ENCODE measurements at places on chromosomes 11 and 22.

- DNase-seq: no peak
Measured at GRCh38 chr11:81278991-81279390, 1454.7 kb downstream of the FAM181B start.

DNA sequence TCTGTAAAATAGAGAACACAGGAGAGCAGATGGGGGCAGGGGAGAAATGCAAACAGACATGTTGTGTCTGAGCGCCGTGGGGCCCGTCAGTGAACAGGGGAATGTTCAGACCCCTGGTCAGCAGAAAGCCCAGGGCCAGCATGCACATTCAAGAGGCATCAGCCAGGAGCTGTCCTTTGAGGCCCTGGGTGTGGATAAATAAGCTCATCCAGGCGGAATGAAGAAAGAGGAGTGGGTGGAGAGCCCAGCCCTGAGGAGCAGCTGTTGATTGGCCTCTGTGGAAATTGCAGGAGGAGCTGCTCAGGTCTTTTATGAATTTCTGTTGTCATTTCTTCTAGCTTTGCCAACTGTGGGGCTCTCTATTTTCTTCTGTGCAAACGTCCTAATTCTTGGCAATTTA, 49.7 kb upstream of the CECR2 start:
- no peak for DNase-seq

GRCh38 chr11:72514331-72514730, 80.0 kb upstream of the CLPB start:
- DNase-seq: no peak

DNA sequence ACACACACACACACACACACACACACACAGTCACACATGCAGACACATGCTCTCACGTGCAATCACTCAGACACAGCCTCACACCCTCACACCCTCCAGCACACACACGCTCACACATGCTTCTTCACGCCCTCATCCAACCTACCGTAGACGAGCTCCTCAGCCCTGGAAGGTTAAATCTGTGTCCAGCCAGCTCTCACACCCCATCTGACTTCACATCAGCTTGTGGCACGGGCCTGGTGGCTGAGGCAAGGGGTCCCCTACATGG, 1.3 kb upstream of the SCUBE1 start:
- no peak for DNase-seq

DNA sequence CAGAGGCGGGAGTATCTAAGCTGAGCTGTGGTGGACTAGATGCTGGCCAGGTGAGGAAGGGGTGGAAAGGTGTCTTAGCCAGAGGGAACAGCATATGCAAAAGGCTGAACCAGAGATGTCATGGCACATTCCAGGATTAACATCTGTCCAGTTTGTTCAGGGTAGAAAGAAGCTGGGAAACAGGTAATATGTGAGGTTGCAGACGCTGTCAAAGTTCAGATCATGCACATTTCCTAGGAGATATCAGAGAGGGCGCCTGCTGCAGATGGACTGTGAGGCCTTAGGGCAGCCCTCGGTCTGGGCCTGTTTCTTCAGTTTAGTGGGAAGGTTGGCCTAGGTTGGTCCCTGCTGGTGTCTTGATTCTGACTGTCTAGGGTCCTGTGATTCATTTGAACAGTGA, 97.7 kb upstream of the CRYBB3 start:
- DNase-seq: no peak

GRCh38 chr11:57378186-57378585, 2.8 kb downstream of the PRG3 start:
- no peak for DNase-seq

GRCh38 chr11:102456381-102456780, 3.8 kb upstream of the TMEM123 start:
- DNase-seq: no peak

DNA sequence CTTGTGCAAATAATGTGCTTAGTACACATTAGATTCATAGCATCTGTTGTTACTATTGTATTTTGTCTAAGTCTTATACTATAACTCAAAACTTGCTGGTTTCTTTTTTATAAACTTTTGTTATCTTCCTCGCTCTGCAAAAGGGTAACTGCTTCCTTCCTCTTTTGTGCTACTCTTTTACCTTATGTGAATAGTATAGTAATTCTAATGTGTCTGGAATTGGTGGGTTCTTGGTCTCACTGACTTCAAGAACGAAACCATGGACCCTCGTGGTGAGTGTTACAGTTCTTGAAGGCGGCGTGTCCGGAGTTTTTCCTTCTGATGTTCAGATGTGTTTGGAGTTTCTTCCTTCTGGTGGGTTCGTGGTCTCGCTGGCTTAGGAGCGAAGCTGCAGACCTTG, 563.1 kb upstream of the LUZP2 start:
- DNase-seq: no peak

DNA sequence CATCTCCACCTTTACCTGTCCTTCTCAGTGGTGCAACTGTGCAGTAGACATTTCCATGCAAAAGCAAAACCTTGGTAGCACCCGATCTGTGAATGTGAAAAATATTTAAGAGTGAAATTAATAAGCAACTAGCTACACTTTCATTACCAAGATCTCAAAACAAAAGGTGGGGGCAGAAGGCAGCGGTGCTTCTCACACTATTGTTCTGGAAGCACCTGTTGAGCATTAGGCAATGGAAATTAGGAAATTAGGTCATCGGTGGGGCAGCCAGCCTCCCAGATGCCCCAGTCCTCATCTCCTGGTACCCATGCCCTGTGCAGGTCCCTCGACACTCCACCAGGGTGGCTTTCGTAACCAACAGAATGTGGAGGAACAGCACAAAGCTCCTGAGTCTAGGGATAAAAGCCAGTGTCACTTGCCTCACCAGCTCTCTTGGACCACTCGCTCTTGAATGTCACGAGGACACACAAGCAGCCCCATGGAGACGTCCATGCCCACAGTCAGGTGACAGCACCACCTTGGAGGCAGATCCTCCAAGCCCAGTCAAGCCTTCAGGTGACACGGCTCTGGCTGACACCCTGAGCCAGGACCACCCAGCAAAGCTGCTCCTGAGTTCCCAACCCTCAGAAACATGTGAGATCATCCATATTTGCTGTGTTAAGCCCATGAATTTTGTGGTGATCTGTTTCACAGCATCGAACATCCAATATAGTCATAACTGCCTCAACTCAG, 3.3 kb downstream of the LTO1 start:
- DNase-seq: no peak

DNA sequence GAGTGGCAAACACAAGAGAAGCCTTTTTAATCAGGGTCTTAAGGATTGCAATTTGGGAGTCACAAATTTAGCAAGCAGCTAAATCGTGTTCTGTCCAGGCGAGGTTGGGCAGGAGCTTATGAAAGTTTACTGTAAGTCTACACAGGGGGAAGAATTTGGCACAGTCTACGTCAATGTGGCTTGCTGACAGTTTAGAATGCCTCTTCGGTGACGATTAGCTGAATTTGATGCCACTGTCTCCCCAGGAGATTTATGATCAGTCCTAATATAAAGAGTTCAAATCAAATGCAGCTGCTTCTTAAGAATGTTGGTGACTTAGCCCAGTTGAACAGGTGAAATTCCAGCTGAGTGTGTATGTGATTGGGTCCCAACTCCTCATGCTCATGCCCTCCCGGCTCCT, 114.1 kb upstream of the CLPB start:
- DNase-seq: no peak

- no peak for DNase-seq
Measured at GRCh38 chr11:34505874-34506273, 7.7 kb downstream of the ELF5 start.

GRCh38 chr11:78426845-78427244, 9.2 kb upstream of the GAB2 start:
- no peak for DNase-seq

DNA sequence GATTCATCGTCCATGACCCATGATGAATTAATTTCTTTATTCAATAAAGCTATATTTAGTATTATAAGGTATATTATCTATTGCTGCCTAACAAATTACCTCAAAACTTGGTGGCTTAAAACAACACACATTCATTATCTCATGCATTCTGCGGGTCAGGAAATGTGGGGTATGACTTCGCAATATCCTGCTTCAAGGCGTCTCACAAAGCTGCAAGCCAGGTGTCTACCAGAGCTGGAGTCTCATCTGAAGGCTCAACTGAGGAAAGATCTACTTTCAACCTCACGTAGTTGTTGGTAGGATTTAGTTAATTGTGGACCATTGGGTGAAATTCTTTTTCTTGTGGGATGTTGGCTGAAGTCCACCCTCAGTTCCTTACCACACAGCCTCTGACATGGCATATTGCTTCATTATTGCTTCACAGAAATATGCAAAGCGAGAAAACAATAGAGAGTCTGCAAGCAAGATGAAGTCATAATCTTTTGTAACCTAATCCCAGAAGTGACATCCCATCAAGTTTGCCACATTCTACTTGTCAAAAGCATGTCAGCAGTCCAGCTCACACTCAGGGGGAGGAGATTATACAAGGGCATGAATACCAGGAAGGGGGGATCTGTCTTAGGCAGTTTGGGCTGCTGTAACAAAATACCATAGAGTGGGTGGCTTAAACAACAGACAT, 45.1 kb downstream of the KREMEN1 start:
- no peak for DNase-seq

- no peak for DNase-seq
Measured at GRCh38 chr22:29030618-29031226, 30.9 kb downstream of the C22orf31 start.

DNA sequence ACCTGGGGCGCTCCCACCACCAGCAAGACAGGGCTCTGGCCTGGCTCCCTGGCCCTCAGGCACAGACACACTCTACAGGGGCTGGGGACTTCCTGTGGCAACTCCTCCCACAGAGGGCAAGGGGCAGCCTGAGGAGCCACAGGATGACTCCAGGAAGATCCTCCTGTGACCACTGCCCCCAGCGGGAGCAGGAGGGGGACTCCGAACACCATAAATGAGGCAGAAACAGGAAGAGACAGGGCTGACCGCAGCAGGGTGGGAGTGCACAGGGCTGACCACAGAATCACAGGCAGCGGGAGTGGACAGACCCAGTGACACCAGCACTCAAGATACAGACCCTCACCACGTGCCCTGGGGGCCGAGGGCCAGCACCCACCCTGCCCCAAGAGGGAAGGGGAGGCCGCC, 10.8 kb downstream of the ARAP1 start:
- DNase-seq: no peak

Data from AG09319 (cell line).